ENCODE measurements at places on chromosomes 6 and 20.
A peak's percentile ranks its signal among the peaks of the same experiment; 100 is the strongest.

GRCh38 chr6:155317186-155317585 lies 2.9 kb upstream of the TFB1M start:
- no peak for DNase-seq

DNA sequence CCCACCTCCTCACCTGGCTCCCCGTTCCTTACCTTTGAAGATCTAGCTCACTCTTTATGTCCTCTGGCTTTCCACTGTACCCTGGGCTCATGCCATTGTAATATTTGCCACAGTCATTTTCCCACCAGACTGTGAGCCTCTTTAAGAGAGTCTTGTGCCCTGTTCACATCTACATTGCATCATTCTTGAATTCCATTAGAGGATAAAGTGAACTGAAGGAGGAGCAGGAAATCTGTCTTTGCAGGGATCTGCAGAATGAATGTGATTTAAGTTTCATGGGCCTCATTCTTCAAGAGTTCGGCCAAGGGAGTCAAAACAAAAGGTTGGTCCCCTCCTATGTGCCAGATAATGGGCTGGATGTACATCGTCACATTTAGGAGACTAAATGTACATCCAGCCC lies 272.6 kb upstream of the CITED2 start:
- DNase-seq = no peak

DNA sequence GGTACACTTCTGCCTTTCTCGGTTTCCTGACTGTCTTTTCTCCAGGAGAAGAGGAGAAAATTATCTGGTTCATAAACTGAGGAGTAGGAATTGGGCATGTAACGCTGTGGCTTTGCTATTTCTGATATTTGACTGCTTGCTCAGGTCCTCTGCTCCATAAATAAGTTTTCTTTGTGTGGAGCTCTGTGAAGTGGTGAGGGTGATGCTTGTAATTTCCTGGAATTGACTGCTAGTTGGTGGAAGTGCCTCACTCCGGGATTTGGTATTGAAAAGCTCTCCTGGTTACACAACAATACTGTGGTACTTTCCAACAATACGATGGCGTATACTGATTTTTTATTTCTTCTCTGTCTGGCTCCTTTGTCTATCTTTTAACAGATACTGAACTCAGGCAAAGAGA lies 25.1 kb upstream of the LAMA2 start:
- DNase-seq = no peak

- no peak for DNase-seq
Measured at GRCh38 chr6:108618623-108619152, 58.0 kb downstream of the FOXO3 start.

- DNase-seq = no peak
Measured at GRCh38 chr6:137266309-137266586, 47.1 kb upstream of the IFNGR1 start.

GRCh38 chr6:139611327-139612134 lies 237.1 kb upstream of the CITED2 start:
- no peak for DNase-seq

GRCh38 chr6:134318236-134318973 lies 493 bp upstream of the SGK1 start:
- no peak for DNase-seq

DNA sequence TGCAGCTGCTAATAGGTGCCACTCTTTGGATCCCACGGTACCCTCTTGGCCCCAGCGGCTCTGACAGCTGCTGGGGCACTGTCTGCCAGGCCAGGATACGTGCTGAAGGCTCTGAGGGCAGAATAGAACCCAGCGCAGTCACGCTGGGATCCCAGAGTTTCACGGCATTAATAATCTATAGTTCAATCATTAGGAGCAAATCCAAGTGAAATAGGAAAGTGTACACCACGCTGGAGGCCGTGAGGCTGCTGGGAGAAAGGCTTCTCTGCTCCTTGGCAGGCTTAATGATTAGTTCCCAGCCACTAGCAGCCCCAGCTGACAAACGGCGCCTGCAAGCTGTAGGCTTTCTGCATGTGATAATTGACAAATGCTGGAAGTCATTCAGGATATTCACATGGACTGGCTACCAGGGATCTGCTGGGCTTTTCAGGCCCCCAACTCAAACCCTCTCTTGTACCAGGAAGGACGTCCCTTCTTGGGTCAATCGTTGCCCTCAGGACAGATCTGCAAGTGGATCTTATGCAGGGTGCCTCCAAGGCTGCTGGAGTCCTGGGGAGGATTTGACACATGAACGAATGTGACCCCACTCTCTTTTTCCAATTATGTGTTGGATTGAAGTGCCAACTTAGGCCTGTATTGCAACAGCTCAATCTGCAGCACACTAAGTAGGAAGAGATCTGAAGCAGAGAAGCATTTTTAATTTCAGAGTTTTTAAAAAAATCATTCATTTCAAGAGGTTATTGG lies 50.1 kb upstream of the INSM1 start:
- DNase-seq = no peak

- no peak for DNase-seq
Measured at GRCh38 chr6:106206905-106207304, 118.7 kb downstream of the ATG5 start.

GRCh38 chr20:37510226-37510625 lies 10.8 kb upstream of the NNAT start:
- no peak for DNase-seq

DNA sequence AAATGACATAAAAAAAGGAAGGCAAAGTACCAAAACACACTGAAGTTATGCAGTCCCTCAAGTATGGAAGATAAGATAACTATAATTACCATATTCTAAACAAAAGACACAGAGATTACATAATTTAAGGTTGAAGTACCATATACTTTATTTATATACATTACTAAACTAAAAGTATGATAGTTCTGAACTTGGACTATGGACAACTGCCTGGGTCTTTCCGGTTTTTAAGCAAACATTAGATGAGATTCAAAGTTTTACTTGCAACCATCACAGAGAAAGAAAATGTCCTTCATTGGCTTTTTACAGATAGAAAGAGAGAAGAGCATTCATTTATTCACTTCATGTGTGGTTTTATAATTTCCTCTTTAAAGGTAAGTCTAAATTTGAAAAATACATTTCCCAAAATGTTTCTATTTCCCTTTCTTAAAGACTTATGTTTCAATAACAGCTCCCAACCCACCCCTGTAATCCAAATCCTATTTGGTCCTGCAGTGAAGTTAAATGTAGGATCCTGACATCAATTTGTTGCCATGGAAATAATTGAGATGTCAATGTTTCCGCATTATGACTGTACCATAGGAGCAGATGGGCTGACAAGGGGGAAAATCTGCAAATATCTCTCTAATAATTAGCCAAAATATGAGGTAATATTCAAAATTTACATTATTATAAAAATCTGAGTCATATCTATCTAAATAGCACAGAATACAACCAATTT lies 63.7 kb downstream of the PTPRK start:
- no peak for DNase-seq

DNA sequence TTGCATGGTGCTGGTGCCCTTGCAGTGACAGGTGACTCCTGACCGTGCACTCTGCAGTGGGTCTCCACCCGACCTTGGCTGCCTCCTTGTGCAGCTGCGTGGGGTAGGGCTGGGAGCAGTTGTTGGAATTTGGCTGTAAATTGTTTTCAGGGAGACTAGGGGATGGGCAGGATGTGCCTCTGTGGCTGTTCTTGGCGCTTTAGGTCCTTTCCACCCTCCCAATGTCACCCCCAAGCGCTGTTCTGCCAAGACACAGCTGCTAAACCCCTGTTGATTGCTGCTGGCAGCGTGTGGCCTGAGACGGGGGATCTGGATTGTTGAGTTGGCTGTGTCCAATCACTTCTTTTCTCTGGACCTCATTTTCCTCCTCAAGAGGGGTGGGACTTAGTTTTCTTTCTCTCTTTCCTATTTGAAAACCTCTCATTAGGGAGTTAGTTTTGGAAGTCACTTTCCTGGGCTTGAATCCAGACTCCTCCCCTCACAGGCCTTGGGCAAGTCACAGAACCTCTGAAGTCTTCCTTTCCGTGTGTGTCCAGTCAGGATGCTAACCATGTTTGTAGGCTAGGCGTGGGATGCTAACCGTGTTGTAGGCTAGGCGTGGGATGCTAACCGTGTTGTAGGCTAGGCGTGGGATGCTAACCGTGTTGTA lies 8.5 kb downstream of the IGF2R start:
- no peak for DNase-seq

GRCh38 chr6:80133020-80133419 lies 26.5 kb downstream of the BCKDHB start:
- DNase-seq = no peak

DNA sequence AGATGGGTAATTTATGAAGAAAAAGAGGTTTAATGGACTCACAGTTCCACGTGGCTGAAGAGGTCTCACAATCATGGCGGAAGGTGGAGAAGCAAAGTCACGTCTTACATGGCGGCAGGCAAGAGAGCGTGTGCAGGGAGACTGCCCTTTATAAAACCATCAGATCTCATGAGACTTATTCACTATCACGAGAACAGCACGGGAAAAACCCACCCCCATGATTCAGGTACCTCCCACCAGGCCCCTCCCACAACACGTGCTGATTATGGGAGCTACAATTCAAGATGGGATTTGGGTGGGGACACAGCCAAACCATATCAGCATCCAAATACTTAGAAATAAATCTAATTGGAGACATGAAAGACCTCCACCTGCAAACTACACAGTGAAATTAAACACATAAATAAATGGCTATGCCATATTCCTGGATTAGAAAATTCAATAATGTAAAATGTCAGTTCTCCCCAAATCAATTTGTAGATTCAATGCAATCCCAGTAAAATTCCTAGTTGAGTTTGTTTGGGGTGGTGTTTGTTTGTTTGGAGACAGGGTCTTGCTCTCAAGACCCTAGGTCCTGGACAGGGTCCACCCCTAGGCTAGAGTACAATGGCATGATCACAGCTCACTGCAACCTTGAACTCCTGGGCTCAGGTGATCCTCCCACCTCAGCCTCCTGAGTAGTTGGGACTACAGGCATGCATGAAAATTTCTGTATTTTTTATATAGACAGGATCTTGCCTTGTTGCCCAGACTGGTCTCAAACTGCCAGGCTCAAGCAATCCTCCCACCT lies 101.6 kb downstream of the TAF4 start:
- no peak for DNase-seq

DNA sequence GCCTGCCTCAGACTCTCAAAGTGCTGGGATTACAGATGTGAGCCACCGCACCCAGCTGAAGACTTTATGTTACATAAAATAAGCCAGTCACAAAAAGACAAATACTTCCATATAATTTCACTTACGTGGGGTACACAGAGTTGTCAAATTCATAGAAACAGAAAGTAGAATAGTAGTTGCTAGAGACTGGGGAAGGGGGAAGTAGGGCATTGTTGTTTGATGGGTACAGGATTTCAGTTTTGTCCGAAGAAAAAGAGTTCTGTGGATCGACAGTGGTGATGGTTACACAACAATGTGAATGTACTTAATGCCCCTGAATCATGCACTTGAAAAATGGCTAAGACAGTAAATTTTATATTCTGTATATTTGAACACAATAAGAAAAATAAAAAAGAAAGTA lies 41.6 kb upstream of the ANKEF1 start:
- DNase-seq = no peak

DNA sequence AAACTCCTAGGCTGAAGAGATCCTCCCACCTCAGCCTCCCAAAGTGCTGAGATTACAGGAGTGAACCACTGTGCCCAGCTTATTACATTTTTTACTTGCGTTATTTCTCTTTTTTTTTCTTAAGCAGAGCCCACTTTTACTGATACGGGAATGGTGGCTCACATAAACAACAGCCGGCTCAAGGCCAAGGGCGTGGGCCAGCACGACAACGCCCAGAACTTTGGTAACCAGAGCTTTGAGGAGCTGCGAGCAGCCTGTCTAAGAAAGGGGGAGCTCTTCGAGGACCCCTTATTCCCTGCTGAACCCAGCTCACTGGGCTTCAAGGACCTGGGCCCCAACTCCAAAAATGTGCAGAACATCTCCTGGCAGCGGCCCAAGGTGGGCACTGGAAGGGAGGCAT lies 10.5 kb downstream of the CAPN11 start:
- DNase-seq = no peak

- peak; percentile 74 for DNase-seq
Measured at GRCh38 chr6:89371849-89372505, 19.5 kb upstream of the UBE2J1 start.

DNA sequence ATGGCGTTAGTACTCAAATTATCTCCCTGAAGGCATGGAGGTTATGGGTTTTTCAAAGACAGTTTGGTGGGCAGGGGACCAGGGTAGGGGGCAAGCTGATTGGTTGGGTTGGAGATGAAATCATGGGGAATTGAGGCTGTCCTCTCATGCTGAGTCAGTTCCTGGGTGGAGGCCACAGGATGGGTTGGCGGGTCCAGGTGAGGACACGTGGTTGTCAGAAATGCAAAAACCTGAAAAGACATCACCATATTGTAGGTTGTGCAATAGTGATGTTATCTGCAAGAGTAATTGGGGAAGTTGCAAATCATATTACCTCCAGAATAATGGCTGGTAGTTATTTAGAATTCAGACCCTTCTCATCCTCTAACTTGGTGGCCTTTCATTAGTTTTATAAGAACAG lies 30.1 kb downstream of the GPX6 start:
- no peak for DNase-seq

DNA sequence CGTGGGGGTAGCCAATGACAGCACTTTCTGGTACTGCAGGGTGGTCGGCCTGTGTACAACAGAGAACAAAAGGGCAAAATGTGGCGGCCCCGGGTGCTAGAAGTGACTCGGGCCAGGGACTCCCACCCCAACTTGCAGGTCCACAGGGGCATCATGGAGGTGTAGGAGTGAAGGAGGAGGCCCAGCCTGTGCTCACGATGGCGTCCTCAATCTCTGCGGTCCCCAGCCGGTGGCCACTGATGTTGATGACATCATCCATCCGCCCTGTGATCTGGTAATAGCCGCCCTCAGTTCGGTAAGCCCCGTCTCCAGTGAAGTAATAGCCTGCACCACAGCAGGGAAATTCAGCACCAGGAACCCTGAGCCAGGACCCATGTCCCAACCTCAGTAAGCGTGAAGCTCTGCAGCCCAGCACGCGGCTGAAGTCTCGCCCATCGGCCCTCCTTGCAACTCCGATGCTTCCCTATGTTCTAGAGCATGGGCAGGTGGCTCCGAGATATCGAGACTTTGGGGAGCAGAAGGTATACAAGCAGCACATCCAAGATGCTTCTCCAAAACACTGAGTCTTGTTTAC lies 20.2 kb upstream of the APMAP start:
- DNase-seq = no peak

DNA sequence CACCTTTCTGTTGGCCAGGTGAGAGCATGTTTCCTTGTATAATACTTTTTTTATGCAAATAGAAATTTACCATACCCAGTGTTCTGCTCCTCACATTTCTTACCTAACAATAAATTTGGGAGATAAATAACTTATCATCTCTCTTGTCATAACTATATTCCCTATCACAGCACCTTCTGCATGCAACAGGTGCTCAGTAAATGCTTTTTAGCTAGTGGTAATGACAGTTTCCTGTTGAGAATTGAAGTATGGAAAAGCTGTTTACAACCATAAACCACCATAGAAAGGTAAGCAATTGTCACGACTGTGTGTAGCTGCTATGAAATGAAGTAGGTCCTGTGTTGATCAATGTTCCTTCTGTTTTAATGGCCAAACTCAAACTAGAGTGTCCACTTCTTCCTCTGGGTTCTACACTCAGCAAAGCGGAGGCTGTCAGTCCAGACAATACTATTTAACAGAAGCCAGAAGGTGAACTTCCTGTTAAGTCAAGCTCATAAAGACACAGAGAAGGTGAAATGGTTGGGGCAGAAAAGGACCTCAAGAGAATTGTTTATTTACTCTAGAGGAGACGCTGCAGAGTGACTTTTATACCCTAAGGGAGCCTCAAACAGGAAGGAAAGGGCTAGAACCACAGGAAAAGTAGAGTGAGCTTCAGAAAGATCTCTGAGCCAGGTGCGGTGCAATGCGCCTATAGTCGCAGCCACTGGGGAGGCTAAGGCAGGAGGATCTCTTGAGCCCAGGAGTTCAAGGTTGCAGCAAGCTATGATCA lies 84.0 kb upstream of the SLC22A16 start:
- no peak for DNase-seq

All from activated T-cell treated with anti-CD3 and anti-CD28 coated beads for 48 hours (primary cell).